ENCODE measurements at places on chromosomes 11 and 22.
A peak's percentile ranks its signal among the peaks of the same experiment; 100 is the strongest.

- no peak for ATAC-seq
These were observed 17.4 kb downstream of the WNT11 start for GRCh38 chr11:76188873-76189272.

- ATAC-seq, result no peak
These were observed 2.0 kb upstream of the KMT5B start for GRCh38 chr11:68215087-68215445.

DNA sequence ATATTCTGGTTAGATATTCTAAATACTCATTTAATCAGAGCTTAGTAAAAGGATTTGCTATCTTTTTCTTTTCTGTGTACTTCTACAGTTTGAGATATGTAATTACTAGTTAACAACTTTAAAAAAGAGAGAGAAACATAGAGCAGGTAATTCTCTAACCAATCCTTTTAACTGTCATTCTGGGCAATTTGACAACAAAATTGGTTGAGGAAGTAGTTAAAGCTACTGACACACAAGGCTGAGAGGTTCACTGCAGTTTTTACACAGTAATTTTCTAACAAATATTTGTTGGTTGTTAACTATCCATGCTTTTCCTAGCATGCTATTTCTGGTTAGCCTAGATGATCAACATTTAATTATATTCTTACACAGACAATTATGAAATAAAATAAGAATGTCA is 3.6 kb downstream of the SOX6 start:
- ATAC-seq, result no peak

DNA sequence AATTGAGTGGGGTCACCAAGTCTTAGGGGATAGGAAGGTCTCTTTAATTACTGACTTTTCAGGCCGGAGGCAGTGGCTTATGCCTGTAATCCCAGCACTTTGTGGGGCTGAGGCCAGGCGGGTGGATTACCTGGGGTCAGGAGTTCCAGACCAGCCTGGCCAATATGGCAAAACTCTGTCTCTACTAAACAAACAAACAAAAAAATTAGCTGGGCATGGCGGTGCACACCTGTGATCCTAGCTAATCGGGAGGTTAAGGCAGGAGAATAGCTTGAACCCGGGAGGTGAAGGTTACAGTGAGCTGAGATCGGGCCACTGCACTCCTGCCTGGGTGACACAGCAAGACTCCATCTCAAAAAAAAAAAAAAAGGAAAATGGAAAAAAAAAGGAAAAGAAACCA is 1.8 kb upstream of the FANCF start:
- ATAC-seq, result no peak

DNA sequence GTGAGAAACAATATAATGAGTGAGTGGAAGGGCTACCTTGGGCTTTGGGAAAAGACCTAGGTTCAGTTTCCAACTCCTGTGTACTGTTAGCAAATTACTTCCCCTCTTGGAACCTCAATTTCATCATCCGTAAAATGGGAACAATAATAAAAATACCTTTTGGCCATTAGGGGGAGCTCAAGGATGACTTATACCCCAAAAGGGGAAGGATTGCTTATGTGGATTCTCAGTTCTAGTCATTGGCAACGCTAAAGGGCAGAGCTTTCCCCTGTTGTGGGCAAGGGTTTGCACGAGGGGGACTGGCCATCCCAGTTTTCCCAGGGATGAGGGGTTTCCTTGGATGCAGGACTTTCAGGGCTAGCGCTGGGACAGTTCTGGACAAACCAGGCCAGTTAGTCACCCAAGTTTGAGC is 3.1 kb upstream of the COMMD9 start:
- ATAC-seq, result no peak

- no peak for ATAC-seq
These were observed 13.9 kb downstream of the OR5B3 start for GRCh38 chr11:58392746-58393145.

GRCh38 chr11:125141686-125142535 is 22.6 kb upstream of the PKNOX2 start:
- ATAC-seq, result peak; percentile 71

DNA sequence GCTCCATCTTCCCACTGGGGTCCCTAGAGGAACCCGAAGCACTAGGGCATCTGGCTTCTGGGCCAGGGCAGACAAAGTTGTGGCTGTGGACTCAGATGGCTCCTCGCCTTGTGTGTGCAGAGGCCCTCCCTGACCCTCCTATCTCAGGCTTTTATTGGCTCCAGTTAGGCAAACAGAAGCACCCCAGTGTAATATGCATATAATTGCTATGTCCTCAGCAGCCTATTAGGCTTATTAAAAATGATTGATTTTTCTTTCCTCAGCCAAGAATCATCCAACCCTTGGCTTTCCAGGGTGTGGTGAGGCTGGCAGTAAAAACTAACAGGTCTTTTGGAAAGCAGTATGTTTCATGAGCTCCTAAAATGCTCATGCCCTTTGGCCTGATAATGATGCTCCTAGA is 22.3 kb downstream of the UPB1 start:
- ATAC-seq, result no peak

DNA sequence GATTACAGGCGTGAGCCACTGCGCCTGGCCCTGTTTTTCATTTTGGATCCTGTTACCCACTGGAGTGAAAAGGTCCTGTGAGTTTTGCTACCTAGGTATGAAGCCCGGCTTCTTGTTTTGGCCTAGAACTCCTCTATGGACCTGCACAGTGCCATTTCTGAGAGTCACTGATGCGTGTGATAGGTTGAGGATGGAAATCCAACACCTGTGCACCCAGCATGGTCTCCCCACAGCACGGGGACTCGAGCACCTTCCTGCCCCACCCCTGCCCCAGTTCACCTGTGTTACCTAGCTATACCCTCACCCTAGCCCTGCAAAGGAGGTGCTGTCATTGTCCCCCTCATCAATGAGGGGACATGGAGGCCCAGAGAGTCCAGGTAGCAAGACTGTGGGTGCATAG is 5.1 kb downstream of the FBLN1 start:
- no peak for ATAC-seq

- ATAC-seq, result no peak
These were observed 1.9 kb downstream of the POLD4 start for GRCh38 chr11:67351275-67352005.

DNA sequence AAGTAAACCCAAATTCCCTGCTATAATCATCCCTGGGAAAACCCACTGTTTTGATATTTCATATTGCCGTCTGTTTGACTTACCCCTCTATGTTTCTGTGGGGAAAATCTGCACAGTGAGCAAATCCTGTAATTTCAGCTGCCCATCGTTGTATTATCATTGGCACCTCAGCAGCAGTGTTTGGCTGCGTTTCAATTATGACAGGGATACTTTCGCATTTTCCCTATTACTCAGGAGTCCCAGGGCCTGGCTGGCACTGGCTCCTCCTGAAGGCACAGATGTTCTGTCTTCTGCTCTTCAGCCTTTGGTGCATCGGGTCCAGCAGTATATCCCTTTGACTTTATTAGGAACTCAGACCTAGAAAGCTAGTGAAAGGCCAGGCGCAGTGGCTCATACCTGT is 12.2 kb upstream of the MMP12 start:
- no peak for ATAC-seq

DNA sequence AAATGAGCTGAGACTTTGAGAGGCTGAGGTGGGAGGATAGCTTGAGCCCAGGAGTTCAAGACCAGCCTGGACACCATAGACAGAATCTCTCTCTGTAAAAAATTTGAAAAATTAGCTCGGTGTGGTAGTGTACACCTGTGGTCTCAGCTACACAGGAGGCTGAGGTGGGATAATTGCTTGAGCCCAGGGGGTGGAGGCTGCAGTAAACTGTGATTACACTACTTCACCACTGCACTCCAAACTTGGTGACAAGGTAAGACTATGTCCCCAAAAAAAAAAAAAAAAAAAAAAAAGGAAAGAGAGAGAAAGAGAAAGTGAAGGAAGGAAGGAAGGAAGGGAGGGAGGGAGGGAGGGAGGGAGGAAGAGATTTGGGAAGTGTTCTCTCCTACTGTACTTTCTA is 25.3 kb downstream of the RRP8 start:
- ATAC-seq, result no peak

DNA sequence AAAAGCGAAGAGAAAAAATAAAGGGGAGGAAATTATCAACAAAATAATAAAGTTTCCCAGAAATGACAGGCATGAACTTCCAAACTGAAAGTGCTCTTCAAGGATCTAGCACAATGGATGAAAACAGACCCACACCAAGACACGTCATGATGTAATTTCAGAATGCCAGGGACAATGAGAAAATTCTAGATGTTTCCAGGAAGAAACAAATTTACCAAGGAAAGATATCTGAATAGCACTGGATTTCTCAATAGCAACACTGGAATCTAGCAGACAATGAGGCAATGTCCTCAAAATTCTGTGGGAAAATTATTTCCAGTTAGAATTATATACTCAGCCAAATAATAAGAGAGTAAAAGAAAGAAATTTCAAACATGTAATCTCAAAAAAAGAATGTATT is 46.0 kb downstream of the DENND5A start:
- ATAC-seq, result peak; percentile 80

GRCh38 chr11:88801484-88802123 is 264.2 kb downstream of the GRM5 start:
- ATAC-seq, result no peak

DNA sequence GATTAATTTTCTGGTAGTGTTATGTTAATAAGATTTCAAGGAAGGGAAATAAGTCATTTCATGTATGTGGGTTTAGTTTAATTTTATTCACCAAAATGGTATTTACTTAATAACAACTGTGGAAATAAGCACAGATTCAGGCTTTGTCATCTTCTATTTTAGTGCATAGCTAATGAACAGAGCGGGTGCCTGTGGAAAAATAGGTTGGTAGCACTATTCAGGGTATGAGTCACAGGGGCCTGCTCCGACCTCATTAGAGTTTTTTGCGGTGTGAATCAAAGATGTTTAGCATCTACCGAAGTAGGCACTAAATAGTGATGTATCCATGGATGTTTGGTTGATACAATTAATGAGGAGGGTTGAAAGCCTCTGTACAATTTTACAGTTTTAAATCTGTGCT is 78.2 kb downstream of the FAT3 start:
- no peak for ATAC-seq

GRCh38 chr11:26276798-26277424 is 55.0 kb upstream of the ANO3 start:
- peak; percentile 57 for ATAC-seq

- no peak for ATAC-seq
These were observed 24.6 kb downstream of the COA4 start for GRCh38 chr11:73852049-73852448.

DNA sequence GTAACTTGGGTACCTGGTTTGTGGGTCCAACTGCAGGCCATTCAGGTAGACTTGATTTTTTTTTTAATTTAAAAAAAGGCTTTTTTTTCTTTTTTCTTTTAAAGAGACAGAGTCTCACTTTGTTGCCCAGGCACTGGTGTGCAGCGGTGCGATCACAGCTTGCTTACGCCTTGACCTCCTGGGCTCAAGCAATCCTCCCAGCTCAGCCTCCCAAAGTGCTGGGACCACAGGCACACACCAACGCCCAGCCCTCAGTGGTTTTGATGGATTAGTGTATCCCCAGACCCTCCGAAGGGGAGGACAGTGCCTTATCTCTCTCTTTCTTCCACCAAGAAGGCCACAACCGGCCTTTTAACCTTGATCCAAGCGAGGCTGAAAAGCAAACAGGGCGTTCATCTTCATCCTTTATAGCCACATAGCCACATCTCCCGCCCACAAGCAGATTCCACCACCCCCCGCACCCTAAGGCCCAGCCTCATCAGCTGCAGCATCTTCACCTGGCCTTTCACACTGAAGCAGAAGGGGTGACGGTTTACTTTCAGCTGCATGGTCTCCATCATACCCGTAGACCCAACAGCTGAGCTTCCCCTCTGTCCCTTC is 17.6 kb upstream of the COMT start:
- ATAC-seq, result no peak

DNA sequence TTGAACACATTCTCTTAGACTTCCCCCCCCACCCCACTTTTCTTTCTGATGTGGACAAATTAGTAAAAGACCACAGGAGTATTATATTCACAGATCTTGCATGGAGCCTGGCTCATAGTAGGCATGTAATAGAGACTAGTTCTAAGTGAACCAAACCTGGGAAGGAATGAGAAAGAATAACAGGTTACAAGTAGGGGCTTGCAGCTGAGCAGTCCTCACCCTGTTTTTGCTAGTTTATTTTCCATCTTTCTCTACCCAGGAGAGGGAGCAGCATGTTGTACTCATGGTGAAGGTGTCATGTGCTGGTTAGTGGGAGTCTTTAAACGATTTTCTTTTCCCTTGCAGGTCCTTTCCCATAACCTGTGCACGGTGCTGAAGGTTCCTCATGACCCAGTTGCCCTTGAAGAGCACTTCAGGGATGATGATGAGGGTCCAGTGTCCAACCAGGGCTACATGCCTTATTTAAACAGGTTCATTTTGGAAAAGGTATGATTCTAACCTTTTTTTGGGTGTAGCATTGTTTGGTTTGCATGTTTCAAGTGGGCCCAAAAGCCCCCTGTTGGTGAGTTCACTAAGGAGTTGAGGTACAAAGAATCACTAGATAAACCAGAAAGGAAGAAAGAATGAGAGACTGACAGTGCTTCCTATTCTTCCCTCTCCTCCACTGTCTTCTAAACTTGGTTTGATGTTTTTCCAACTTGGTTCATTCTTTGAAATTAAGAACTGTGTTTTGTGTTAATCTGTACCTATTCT is 30.1 kb downstream of the SWAP70 start:
- no peak for ATAC-seq

- ATAC-seq, result no peak
These were observed 209.1 kb downstream of the BUD13 start for GRCh38 chr11:116563712-116564047.

Measured in gastroesophageal sphincter (tissue), 4 donors.